MCF 10A (cell line): ENCODE measurements at places on chromosomes 6 and 20. TPM values are rescaled to one million over a fixed set of nuclear protein-coding genes. Genes with fewer than 3 reads are reported as not detected.

BEND3 gene
- total RNA-seq = 2.8 and 3.1 TPM in 2 replicates

BMP7 gene
- not detected in 2 replicates for total RNA-seq

LPA gene
- total RNA-seq = not detected in 2 replicates

GRCh38 chr6:134535831-134536230, 217.9 kb upstream of the SGK1 start:
- H3K27me3 ChIP-seq = no peaks in the 10 kb centered on the region
- H3K4me1 ChIP-seq = peaks cover 32% of the 10 kb centered on the region
- peak overlapping the region; percentile 32 for H3K27ac ChIP-seq
- DNase-seq = no peak
- H3K36me3 ChIP-seq = no peaks in the 10 kb centered on the region

- no peaks in the 10 kb centered on the region for H3K27me3 ChIP-seq
- no peaks in the 10 kb centered on the region for H3K4me1 ChIP-seq
- DNase-seq = no peak
- no peak overlapping the region for H3K4me3 ChIP-seq
Measured at GRCh38 chr6:157603314-157603940, 219.6 kb upstream of the SNX9 start.

GRCh38 chr6:145569140-145569539, 166.2 kb downstream of the EPM2A start:
- no peak for DNase-seq
- H3K4me1 ChIP-seq = no peaks in the 10 kb centered on the region
- H3K27me3 ChIP-seq = no peaks in the 10 kb centered on the region
- H3K27ac ChIP-seq = no peak overlapping the region

- H3K4me1 ChIP-seq = no peaks in the 10 kb centered on the region
- no peak overlapping the region for H3K27ac ChIP-seq
- no peaks in the 10 kb centered on the region for H3K27me3 ChIP-seq
- DNase-seq = no peak
- no peaks in the 10 kb centered on the region for H3K36me3 ChIP-seq
Measured at GRCh38 chr20:24764027-24764793, 184.9 kb upstream of the CST7 start.

DNA sequence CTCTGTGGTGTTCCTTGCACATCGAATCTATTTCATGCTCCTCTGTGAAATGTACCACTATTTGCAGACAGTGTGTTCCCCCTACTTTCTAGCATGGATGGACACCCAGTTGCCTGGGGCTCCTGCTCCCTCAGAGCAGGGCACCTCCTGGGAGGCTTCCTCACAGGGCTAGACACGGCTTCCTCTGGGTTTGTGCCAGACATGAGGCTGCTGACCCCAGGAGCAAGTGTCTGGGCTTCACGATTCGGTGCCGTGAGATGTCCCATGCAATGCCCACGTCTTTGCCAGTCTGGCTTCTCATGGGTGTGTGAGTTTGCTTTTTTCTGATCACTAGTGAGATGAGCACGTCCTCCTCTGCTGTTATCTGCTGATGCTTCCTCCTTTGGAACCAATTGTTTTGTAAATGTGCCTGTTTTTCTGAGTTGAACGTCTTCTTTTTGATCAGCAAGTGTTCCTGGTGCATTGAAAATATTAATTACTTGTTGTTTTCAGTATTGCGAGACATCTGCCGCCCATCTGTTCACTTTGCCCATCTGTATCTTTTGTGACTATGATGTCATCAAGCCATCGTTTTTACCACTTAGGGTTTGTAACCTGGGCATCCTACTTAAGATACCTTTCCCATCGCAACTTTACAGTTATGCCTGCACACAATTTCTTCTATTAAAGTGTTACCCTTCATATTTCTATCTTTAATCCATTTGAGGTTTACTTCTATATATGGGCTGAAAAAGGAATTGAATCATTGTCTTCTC, 92.0 kb downstream of the TTLL2 start:
- H3K27me3 ChIP-seq = peaks cover 87% of the 10 kb centered on the region
- H3K4me1 ChIP-seq = no peaks in the 10 kb centered on the region
- DNase-seq = no peak
- H3K4me3 ChIP-seq = no peak overlapping the region
- H3K27ac ChIP-seq = no peak overlapping the region
- H3K36me3 ChIP-seq = no peaks in the 10 kb centered on the region

- no peaks in the 10 kb centered on the region for H3K36me3 ChIP-seq
- H3K27me3 ChIP-seq = no peaks in the 10 kb centered on the region
- DNase-seq = no peak
- no peaks in the 10 kb centered on the region for H3K4me1 ChIP-seq
- no peak overlapping the region for H3K27ac ChIP-seq
Measured at GRCh38 chr6:23307516-23307915, 738.1 kb downstream of the HDGFL1 start.

- DNase-seq = peak; percentile 17
- no peaks in the 10 kb centered on the region for H3K4me1 ChIP-seq
- no peak overlapping the region for H3K27ac ChIP-seq
- H3K36me3 ChIP-seq = peaks cover 9% of the 10 kb centered on the region
- no peaks in the 10 kb centered on the region for H3K27me3 ChIP-seq
Measured at GRCh38 chr6:110595112-110595511, 118.7 kb upstream of the SLC22A16 start.

- H3K4me3 ChIP-seq = no peak overlapping the region
- no peak for DNase-seq
- no peaks in the 10 kb centered on the region for H3K4me1 ChIP-seq
Measured at GRCh38 chr6:146127447-146128215, 98.8 kb downstream of the GRM1 start.
